H9 (cell line): ENCODE measurements at places on chromosomes 7 and 10. TPM values are rescaled to one million over a fixed set of nuclear protein-coding genes. Genes with fewer than 3 reads are reported as not detected.
A peak's percentile ranks its signal among the peaks of the same experiment; 100 is the strongest.

GRCh38 chr10:92832121-92832520 is 16.2 kb upstream of the EXOC6 start:
- DNase-seq = no peak
- no peak overlapping the region for H3K4me3 ChIP-seq
- H3K27me3 ChIP-seq = no peaks in the 10 kb centered on the region
- H3K27ac ChIP-seq = no peak overlapping the region

DNA sequence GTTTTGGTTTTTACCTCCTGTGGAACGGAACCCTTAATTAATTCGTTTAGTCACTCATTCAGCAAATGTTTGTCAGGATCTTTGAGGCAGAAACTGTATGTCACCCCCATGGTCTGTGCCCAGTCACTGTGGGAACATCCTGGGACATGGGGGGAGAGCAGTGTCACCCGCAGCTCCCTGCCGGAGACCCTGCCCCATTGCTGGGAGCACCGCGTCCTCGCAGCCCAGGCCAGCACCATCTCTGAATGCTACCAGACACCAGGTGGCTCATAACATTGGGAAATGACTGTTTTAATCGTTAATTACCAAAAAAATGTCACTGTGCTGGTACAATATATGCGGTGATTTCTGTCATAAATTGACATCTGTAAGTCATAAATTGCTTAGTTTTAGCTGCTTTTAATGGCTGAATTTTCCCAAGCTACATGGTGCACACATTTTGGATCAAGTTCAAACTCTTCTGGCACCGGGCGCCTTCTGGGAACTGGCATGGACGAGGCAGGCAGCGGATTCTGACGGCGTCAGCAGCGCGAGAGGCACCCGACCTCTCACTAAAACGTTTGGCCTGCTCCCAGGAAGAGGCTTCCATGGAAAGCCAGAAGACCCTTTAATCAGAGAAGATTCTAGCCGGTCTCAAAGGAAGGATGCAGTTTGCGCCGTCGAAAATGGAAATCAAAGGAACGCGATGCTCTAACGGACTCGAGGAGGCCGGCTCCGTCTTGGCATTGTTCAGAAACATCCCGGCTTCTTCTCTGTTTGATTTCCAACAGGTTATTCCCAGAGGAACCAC is 184.2 kb downstream of the ADARB2 start:
- DNase-seq = no peak
- H3K4me3 ChIP-seq = no peak overlapping the region
- no peaks in the 10 kb centered on the region for H3K27me3 ChIP-seq
- H3K27ac ChIP-seq = no peak overlapping the region
- H3K36me3 ChIP-seq = peaks cover 2% of the 10 kb centered on the region; the same call in 1 of the 3 replicates

- H3K27ac ChIP-seq = no peak overlapping the region
- H3K4me3 ChIP-seq = no peak overlapping the region
These were observed 284.3 kb upstream of the KAT6B start for GRCh38 chr10:74542077-74542476.

- no peaks in the 10 kb centered on the region for H3K36me3 ChIP-seq
- H3K27ac ChIP-seq = no peak overlapping the region
- DNase-seq = no peak
- no peak overlapping the region for H3K4me3 ChIP-seq
- H3K4me1 ChIP-seq = 0 out of 2 replicates have a peak, but pooled peaks cover 3% of the 10 kb centered on the region
These were observed 282.2 kb downstream of the PHTF2 start for GRCh38 chr7:78080811-78081210.

- peaks cover 12% of the 10 kb centered on the region for H3K4me1 ChIP-seq
- H3K4me3 ChIP-seq = no peak overlapping the region
These were observed 176.8 kb downstream of the PRKG1 start for GRCh38 chr10:51251110-51251509.

DNA sequence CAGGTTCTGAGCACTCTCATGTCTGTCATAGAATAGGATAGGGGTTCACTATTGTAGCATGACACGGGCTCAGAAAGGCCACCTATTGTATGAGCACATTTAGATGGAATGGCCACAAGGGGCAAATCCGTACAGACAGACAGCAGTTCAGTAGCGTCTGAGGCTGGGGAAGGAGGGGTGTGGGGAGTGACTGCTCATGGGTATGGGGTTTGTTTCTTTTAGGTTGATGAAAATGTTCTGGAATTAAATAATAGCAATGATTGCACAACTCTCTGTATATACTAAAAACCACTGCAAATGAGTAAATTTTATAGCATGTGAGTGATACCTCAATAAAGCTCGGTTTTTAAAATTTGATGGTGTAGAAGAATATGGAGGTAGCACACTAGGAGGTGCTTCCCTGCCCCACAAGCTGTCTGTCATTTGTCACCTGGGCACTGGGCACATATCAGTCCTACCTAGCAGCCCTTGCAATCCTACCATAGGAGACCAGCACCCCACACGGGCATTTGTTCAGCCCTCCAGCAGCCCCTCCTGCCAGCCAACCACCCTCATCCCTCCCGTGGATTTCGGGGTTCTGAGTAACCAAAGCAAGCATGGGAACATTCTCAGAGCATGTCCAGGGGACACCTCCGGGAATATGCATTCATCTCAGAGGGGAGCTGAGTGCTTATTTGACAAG is 35.2 kb downstream of the KCNMA1 start:
- no peak overlapping the region for H3K4me3 ChIP-seq
- H3K4me1 ChIP-seq = peaks cover 8% of the 10 kb centered on the region
- DNase-seq = no peak
- H3K27me3 ChIP-seq = no peaks in the 10 kb centered on the region

GRCh38 chr10:78302739-78302988 is 269.0 kb downstream of the RPS24 start:
- H3K36me3 ChIP-seq = no peaks in the 10 kb centered on the region
- peaks cover 2% of the 10 kb centered on the region; the same call in 1 of the 2 replicates for H3K4me1 ChIP-seq
- H3K27me3 ChIP-seq = no peaks in the 10 kb centered on the region
- H3K27ac ChIP-seq = no peak overlapping the region
- no peak for DNase-seq
- peak overlapping the region; percentile 82 for H3K4me3 ChIP-seq

Gene CNNM1
- 0.33 and 0.35 TPM in 2 replicates for total RNA-seq

Gene WDFY4
- not detected in 2 replicates for total RNA-seq

Gene OR13A1
- total RNA-seq = 0.13 and 0.15 TPM in 2 replicates

Gene HMX2
- total RNA-seq = 0.35 and 0.46 TPM in 2 replicates

Gene ZNF518A
- 31.0 and 36.2 TPM in 2 replicates for total RNA-seq
